ENCODE measurements at places on chromosomes 12 and 14. TPM values are rescaled to one million over a fixed set of nuclear protein-coding genes. Genes with fewer than 3 reads are reported as not detected.
A peak's percentile ranks its signal among the peaks of the same experiment; 100 is the strongest.

CFAP54 gene
- 4.1 TPM for total RNA-seq

- H3K4me1 ChIP-seq: peaks cover 25% of the 10 kb centered on the region
- peak; percentile 39 for DNase-seq
- H3K4me3 ChIP-seq: no peak overlapping the region
- no peaks in the 10 kb centered on the region for H3K27me3 ChIP-seq
Measured at GRCh38 chr12:1473418-1473817, 121.0 kb downstream of the FBXL14 start.

OR6C2 gene
- total RNA-seq: not detected

CAPZA3 gene
- total RNA-seq: not detected

TRHDE gene
- total RNA-seq: 9.0 TPM

DNA sequence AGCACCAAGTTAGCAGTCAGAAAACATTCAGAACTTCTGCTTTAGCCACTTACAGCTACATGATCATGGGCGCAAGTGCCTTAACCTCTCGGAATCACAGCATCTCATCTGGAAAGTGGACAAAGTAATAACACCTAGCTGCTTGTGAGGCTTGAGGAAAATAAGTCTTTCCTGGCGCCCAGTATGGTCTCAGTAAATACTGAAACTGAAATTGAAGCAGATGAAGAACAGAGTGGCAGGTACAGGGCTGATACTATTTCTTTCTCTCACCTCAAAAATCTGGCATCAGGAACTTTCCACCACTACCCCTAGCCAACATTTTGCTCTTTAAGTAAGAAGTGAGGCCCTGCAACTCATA, 129.7 kb upstream of the FUT8 start:
- H3K4me3 ChIP-seq: peak overlapping the region; percentile 12
- no peaks in the 10 kb centered on the region for H3K36me3 ChIP-seq
- no peaks in the 10 kb centered on the region for H3K27me3 ChIP-seq
- peaks cover 18% of the 10 kb centered on the region for H3K4me1 ChIP-seq
- peak overlapping the region; percentile 62 for H3K27ac ChIP-seq

DNA sequence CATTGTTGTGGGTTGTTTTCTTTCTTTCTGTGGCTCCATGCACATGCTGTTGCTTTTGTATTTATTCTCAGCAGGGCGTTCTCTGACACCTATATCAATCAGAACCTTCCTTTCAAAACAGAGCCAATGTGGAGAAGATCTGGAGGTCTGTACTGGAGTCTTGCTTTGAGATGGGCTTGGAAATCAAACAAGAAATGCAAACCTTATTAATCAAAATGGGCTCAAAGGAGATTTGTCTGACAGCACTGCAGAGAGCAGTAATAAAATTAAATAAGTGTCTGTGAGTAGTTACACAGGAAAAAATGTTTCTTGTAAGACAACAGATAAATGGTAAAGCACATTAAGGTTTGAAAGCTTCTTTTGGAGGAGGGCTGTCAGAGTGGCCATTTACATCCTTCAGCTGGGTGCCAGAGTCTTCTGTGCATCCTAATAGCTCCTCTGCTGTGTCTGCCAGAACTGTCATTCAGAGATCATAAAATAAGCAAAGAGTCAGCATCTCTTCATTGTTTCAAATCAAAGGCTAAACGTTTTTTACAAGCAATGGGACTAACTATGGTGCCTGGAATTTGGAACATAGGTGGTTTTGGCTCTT, 414.3 kb downstream of the NAV3 start:
- no peaks in the 10 kb centered on the region for H3K27me3 ChIP-seq
- H3K27ac ChIP-seq: no peak overlapping the region
- no peak for DNase-seq
- H3K4me1 ChIP-seq: no peaks in the 10 kb centered on the region
- H3K4me3 ChIP-seq: no peak overlapping the region

- H3K27ac ChIP-seq: no peak overlapping the region
- H3K27me3 ChIP-seq: no peaks in the 10 kb centered on the region
- no peak overlapping the region for H3K4me3 ChIP-seq
- H3K36me3 ChIP-seq: peaks cover 49% of the 10 kb centered on the region
Measured at GRCh38 chr14:75702122-75702521, 41.1 kb downstream of the TTLL5 start.
